Pons (tissue), 1 donor: ENCODE measurements at places on chromosomes 12 and 14.

- DNase-seq = peak; percentile 52
These were observed at the start of gene MANSC1 for GRCh38 chr12:12349711-12350665. TSS of gene MANSC1 (minus strand) at chr12:12350242. CDS start at chr12:12343314, 6,928 bp downstream.

DNA sequence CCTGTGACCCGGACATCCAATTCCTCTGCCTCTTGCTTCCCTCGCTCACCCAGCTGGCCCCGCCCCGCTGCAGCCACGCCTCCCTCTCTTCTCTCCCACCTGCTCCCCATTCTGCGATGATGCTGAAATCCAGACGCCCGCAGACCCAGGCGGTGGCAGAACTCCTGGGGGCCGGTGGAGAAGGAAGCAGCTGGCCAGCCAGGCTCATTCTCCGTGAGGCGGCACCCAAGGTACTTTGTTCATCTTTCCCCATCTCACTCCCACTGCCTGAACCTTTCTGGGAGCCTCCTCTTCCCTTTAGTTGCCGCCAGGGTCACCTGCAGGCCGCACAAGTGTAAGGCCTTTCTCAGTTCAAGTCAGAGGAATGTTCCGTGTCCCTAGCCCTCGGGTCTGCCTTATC is 35.7 kb downstream of the FOXN4 start:
- DNase-seq = no peak

DNA sequence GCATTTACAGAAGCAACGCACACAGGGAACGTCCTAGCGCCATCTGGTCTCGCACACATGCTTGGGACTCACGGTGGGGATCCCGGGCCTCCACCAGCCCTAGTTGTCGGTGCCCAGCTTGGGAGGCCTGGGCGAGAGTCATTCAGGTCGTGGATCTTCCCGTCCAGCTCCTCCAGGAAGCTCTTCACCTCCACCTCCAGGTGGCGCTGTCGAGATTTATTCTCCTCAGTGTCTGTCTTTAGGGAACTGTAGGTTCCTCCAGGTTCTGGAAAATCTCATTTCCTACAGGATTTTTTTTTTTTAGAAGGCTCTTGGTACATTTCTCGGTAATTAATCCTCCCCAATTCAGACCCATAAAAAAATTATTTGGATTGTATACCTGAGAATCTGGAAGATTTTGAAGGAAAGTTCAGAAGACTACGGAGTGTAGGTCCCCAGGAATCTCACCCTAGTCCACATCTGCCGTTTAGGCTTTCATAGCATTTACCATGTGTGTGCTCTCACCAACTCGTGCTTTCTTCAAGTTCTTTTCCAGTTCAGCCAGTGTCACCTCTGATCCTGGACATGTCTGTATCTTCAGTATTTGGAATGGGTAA is 910.0 kb downstream of the TMEM121 start:
- DNase-seq = peak; percentile 61

GRCh38 chr14:39376667-39377403 is 55.4 kb downstream of the FBXO33 start:
- peak; percentile 25 for DNase-seq

DNA sequence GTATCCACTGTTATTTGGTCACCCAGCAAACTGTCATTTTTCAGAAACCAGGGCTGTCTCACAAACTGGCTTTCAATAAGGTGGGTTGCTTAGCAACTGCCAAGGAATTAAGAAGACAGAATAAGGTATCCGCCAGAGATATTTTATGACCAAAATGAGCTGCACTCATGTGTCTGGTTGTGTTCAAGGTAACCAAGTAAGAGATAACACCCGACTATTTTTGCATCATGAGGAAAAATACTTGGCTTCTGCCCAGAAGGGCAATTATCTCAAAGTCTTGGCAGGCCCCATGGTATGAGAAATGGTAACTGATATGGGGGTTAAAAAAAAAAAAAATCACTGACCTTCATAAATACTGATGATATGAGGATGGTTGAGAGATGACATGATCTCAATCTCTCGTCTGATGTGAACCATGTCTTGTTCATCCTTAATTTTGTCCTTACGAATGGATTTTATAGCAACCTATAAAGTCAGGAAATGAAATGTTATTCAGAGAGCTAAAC is 32.6 kb downstream of the NUAK1 start:
- no peak for DNase-seq

DNA sequence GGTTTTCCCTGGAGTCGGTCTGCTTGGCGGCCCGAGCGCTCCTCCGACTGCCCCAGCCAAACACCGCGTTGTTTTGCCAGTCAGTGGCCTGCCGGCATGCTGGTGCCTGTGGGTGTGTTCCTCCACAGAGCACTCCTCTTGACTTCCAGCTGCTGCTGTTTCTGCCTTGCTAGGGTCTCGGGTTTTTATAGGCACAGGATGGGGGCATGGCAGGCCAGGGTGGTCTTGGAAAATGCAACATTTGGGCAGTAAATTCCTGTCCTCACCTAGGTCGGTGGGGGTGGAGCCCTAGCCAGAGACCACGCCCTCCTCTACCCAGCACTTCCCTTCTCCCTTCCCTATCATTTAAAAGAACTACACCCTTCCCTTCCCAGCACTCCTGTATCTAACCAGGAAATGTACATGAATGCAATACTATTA is 34.7 kb upstream of the VASH1 start:
- no peak for DNase-seq

DNA sequence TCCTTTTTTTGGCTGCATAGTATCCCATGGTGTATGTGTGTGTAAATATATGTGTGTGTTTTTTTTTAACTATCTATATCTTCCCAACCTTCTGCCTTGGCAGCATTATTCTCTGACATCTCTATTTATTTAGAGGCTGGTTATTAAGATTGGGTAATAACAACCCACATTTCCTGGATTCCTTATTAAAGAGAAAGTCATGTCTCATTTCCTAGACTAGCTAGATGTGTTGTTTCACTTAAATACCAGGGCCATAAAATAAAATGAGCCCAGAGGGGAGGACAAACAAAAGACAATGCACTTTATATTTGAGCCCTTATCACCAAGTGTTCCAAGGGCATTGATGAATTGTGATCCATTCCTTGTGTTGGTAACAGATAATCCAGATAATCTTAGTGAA is 169.1 kb downstream of the SLC5A8 start:
- no peak for DNase-seq
